ENCODE measurements at places on chromosomes 2 and 18.
A peak's percentile ranks its signal among the peaks of the same experiment; 100 is the strongest.

DNA sequence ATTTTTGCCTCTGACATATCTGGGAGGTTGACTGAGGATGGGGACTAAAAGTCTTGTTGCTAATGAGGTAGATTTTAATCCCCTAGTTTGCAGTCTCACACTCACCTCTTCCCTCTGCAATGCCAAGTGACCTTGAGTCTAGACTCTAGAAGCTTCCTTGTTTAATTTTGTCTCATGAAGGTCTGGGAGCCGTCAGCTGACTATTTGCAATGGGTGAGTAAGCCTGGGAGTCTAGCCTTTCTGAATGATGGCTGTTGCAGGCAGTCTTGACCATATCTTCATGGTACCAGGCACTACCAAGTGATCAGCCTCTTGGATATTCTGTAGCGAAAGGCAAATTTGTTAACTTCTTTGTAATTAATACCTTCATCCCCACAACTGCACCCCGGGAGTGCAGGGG lies 61.2 kb downstream of the ARHGAP15 start:
- DNase-seq: no peak

DNA sequence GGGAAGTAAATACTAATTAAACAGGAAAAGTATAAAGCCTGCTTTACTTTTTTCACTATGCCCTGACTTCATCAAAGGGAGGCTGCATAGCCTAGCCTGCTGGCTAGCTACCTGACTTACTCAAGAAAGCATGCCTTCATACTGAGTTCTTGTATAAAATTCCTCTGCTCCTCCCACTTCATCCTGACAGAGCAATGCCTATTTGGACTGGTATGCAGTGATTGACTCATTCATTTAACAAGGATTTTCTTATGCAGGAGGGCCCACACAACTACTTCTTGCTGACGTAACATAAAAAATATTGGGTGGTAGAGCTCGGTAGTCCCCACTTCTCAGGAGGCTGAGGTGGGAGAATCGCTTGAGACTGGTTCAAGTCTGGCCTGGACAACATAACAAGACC lies 70.5 kb downstream of the PRPF40A start:
- DNase-seq: no peak

DNA sequence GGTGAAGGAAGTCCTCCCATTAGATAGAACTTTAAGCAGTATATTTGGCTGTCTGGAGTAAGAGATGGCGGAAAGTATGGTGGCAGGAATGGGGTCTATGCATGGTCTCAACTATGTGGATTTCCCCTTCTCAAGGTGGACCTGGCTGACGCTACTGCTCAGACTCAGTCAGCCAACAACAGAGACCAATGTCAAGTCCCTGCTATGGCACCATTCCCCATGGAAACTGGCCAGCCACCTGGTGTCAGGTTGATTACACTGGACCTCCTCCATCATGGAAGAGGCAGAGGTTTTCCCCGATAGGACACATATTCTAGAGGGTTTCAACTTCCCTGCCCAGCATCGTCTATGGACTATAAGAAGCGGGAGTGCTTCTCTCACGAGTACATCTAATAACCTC lies 8.6 kb upstream of the FAHD2A start:
- no peak for DNase-seq

GRCh38 chr2:207240649-207241048 lies 74.9 kb upstream of the KLF7 start:
- no peak for DNase-seq

GRCh38 chr2:39837856-39838453 lies 58.9 kb upstream of the THUMPD2 start:
- DNase-seq: no peak

DNA sequence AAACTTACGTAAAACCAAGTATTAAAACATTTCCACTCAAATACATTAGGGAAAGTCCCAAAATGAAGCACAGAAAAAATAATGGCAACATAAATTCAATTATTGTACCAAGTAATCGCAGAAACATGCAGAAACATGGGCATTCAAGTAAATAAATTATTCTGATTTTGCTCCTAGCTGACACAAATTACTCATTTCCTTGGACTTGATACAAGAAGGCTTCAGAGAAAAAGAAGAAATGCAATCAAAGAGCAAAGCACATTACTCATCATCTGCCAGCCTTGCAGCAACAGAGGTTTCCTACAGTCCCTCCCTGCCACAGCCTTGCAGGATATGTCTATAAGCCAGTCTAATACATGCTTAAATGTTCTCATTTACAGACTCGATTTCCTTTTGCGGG lies 439.8 kb upstream of the LYPD1 start:
- DNase-seq: no peak

DNA sequence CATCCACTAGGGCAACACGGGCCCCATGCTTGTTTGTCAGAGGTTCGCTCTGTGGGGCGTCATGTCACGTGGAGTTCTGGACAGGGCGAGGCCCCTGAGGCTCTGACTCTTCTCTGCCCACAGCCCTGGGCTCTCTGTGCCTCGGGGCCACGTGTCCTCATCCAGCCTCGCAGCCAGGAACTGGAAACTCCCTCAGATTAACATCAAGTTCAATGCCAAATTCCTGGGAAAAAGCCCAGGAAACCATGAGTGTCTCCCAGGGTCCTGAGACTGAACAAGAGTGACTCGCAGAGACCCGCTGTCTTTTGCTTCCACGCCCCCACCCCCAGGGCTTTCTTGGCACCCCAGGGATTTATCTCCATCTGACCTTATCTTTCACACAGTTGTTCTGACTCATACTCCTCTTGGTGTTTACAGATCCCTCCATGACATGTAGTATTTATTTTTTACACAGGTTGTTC lies 174.0 kb upstream of the PIEZO2 start:
- no peak for DNase-seq

DNA sequence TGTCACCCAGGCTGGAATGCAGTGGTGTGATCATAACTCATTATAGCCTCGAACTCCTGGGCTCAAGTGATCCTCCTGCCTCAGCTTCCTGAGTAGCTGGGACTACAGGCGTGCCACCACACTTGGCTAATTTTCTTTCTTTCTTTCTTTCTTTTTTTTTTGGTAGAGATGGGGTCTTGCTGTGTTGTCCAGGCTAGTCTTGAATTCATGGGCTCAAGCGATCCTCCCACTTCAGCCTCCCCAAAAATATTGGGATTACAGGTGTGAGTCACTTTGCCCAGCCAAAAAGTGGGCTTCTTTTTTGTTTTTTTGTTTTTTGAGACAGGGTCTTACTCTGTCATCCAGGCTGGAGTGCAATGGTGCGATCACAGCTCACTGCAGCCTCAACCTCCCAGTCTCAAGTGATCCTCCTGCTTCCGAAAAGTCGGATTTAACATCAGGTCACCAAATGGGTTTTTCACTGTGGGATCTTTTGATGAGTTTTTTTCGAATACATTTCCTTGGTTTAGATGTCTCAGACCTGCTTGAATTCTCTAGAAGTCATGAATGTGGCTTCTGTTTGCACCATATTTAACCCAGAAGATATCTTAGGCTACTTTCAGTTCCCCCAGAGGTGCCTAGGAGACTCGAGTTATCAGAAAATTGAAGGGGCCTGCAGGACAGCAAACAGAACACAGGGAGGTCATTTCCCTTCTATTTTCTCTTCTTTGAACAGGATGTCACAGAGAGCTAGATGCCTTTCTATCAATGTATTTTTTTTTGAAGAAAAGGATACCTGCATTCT lies 8.9 kb downstream of the RAB31 start:
- no peak for DNase-seq

DNA sequence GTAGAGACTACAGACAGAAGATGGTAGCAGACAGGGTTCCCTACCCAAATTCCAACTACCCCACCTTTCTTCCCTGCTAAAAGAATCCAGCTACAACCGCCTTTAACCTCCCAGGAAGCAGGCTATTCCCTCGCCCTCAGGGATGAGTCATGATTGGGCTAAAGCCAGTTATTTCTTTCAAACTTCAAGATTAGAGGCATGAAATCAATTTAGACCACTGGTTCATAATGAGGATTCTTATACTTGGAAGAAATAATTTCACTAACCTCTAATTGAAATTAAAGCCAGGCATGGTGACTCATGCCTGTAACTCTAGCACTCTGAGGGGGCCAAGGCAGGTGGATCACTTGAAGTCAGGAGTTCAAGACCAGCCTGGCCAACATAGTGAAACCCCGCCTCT lies 20.0 kb downstream of the TRIP12 start:
- DNase-seq: no peak

DNA sequence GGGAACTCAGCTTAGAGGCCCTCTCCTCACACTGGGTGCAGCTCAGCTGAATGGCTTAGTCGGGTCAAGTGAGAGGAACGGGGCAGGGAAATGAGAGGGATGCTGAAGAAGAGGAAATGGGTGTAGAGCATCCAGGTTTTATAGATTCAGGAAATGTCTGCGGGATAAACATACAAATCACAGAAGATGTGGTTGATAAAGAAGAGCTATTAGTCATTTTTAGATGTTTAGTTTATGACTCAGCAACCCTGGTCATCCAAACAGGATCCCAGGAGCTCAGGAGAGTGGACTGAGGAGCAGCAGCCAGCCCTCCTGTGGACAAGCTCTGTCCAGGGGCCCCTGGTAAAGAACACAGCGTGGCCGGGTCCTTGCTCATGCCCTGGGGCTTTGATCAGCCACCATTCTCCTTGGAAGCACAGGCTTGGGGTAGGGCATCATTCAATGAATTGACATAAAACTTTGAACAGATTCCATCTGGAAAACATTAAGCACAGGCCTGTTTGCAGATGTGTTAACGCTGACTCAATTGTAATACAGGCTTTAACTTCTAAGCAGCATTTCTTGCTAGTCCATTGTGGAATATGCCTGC lies 83.0 kb downstream of the NPAS2 start:
- DNase-seq: no peak

- no peak for DNase-seq
Observed at GRCh38 chr2:88729061-88729745, 37.7 kb downstream of the RPIA start.

GRCh38 chr2:68458981-68459380 lies 8.1 kb downstream of the FBXO48 start:
- no peak for DNase-seq

DNA sequence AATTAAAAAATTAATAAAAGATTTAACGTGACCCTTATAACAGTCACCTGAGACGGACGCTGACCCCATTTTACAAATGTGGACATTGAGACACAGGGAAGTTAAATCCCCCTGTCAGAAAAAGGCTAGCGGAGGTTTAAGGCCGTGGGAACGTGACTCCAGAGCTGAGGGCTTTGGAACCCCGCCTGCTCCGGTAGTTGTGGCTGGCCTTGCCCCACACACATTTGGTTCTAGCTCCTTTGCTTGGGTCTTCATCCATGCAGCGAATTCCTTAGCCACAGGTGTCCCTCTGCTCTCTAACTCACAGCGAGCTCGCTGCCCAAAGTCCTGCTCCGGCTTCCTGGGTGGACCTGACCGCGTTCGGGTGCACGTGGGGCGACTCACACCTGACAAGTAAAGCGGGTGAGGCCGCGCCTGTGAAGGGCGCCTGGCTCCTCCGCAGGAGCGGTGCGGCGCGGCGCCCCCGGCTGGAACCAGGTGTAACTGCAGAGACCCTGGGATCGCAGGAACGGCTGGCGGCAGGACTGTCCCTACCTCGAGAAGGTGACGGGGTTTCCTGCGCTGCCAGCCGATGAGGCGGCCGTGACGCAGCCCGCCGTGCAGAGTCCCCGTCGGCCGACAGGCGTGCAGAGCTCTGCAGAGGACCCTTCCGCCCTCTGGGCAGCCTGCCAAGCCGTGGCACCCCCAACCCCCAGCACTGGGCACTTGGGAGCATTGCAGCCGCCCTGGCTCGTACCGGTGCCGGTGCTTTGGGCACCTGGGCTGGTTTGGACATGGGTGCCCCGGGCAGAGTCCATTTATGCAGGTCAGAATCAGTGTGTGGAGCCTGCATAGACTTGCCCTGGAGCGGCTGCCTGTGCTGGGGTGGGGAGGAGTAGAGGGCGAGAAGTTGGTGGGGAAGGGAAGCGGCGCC lies 2.4 kb upstream of the PROC start:
- DNase-seq: peak; percentile 72

GRCh38 chr2:109435901-109436598 lies 177.7 kb downstream of the SEPTIN10 start:
- DNase-seq: no peak

DNA sequence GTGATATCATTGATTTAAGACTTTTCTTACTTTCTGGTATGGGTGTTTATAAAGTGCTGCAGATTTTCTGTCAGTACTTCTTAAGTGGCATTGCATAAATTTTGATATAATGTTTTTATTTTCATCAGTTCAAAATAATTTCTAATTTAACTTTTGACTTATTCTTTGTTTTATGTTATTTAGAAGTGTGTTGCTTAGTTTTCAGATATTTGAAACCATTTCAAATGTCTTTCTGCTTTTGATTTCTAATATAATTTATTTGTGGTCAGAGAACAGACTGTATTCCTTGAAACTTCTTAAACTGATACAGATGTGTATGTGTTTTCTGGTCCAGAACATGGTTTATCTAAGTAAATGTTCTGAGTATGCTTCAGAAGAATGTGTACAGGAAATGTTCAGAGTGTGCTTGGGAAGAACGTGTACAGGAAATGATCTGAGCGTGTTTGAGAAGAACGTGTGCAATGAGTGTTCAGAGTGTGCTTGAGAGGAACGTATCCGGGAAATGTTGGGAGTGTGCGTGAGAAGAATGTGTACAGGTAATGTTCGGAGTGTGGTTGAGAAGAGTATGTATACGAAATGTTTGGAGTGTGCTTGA lies 265.7 kb upstream of the HS6ST1 start:
- no peak for DNase-seq

DNA sequence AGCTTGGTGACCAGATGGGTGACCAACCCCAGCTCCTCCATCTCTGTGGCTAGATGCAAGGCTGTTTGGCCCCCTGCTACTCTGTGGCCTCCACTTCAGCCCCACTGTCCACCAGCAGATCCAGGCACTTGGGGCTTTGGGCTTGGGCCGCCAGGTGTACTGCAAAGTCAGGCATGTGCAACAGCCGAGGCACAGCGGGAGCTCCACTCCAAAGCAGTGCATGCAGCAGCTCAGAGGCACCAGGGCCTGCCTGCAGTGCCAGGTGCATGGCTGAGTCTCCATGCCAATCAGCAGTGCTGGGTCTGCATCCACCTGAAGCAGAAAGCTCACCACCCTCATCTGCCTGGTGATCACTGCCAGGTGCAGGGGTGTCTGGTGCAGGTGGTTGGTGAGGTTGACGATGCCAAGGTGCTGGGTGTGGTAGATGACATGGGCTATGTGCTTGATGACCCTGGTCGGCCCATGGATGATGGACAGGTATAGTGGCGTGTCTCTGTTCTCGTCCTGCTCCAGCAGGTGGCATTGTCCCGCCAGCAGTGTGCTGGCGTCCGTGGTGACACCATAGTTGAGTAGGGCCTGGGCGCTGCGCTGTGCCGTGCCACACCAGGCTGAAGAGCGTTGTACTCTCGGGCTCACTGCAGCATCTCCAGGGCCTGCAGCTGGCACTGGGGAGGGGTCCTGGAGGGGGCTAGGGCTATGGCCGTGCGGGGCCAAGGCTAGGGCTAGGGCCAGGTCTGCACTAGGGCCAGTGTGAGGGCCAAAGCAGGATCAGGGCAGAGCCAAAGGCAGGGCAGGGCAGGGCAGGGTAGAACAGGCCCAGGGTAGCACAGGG lies 1.0 kb upstream of the ANKRD62 start:
- DNase-seq: peak; percentile 60

GRCh38 chr2:102792568-102793208 lies 30.9 kb downstream of the TMEM182 start:
- DNase-seq: no peak

Measured in NCI-H774 (cell line).